ENCODE measurements at places on chromosomes 2 and 18. TPM values are rescaled to one million over a fixed set of nuclear protein-coding genes. Genes with fewer than 3 reads are reported as not detected.

The TBR1 gene
- 0.04 TPM for polyA plus RNA-seq

The OTOF gene
- 0.17 TPM for polyA plus RNA-seq

The CNDP1 gene
- 0.73 TPM for polyA plus RNA-seq

The RESP18 gene
- not detected for polyA plus RNA-seq

The CPS1 gene
- polyA plus RNA-seq, result 4.6 TPM

The POTEF gene
- polyA plus RNA-seq, result not detected

The AGAP1 gene
- 20.2 TPM for polyA plus RNA-seq

GRCh38 chr2:62556086-62556485, 50.1 kb upstream of the TMEM17 start:
- DNase-seq, result no peak

- DNase-seq, result no peak
Measured at GRCh38 chr2:218266316-218266979, 3.5 kb downstream of the AAMP start.

DNA sequence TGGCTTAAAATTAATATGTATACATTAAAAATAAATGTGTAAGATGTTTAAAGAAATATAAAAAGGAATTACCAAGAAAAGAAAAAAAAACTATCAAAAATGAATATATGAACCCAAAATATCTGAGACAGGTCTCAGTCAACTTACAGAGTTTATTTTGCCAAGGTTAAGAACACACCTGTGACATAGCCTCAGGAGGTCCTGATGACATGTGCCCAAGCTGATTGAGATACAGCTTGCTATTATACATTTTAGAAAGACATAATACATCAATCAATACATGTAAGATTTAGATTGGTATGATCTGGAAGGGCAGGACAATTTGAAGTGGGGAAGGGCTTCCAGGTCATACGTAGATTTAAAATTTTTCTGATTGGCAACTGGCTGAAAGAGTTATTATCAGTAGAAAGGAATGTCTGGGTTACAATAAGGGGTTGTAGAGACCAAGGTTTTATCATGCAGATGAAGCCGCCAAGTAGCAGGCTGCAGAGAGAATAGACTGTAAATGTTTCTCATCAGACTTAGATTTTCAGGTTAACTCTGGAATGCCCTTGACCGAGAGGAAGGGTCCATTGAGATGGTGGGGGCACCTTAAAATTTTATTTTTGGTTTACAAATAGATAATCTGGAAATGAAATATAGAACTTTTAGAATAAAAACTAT, 74.7 kb downstream of the EXOC6B start:
- DNase-seq, result no peak

DNA sequence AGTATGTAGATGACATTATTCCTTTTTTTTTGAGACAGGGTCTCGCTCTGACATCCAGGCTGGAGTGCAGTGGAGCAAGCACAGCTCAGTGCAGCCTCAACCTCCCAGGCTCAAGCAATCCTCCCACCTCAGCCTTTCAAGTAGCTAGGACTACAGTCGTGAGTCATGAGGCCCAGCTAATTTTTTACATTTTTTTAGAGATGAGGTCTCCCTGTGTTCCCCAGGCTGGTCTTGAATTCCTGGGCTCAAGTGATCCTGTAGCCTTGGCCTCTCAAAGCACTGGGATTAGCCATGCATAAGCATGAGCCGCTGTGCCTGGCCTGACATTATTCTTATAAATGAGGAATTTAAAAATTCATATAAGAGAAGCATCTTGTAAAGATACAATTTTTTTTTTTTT, 86.9 kb downstream of the FAM117B start:
- DNase-seq, result no peak

DNA sequence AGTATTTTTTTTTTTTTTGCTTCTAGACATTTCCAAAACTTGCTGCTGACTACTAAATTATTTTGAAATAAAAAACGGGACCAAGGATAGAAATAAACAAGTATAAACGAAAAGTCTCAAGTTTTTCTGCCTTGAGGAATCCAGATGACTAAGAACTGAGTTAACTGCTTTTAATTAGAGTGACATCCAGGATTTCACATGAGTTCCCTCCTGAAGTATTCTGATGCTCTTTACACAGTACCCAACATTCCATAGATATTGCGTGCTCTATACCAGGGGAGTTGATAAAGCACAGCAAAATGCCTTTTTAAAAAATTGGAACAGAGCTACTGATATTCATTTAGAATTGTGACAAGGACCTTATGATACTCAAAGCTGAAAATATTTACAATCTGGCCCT, 618.0 kb downstream of the CCDC85A start:
- no peak for DNase-seq

DNA sequence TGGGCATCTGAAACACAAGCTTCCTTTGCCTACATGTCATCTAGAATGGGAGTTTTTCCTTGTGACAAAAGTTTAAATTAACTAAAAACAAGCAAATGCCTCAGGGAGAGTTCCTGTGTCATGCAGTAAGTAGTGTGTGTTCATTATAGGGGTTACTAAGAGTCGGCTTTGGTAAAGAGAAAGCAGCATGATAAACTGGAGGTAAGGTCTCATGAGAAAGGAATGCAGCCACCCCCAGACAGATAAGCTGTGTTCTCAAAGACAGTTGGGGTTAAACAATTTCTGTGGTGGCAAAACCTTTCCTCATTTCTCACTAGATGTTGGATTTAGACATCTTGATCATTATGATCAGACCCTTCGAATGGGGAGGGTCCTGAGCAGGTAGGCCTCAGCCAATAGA, 129.7 kb downstream of the MAP4K4 start:
- DNase-seq, result no peak

- DNase-seq, result no peak
Measured at GRCh38 chr2:10252661-10253060, 50.0 kb upstream of the HPCAL1 start.

GRCh38 chr2:118014492-118014824, 588 bp upstream of the CCDC93 start:
- peak; percentile 12 for DNase-seq

DNA sequence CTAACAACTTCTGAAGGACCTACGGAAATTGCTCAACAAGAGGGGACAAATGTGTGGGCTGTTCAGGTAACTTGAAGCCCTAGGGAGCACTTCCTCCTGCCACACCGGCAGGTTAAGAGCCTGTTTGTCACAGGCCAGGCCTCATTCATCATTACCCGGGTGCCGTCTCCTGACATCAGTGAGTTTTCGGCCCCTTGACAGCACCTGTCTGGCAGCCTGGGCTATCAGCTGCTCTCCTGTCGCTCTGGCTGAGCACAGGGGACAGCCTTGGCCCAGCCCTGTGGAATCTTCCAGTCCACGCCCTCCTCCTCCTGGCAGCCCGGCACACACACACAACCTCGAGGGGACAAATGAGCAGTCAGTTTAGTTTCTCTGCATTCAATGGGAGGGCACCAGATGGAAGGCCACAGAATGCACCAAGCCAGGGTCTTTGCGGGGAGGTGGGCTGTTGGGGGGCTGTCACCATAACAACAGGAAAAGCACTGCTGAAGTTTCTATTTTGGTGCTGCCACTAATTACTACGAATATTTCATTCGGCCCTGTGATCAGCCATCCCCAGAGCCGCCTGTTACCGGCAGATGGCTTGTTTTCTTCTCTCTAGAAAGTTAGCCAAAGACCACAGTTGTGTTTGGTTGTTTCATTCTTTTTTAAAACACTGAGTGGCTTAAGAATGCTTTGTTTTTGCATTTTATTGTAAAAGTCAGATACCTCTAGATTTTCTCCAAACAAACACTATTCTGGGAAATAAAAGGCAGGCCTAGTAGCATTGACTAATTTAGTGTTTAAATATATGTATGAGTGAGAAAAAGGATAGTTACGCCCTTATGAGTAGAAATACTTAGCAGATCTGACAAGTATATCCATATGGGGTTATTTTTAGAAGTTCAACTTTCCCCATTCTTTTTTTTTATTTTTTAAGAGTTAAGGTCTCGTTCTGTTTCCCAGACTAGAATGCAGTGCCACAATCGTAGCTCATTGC, 189.9 kb upstream of the NDUFV2 start:
- DNase-seq, result peak; percentile 47

DNA sequence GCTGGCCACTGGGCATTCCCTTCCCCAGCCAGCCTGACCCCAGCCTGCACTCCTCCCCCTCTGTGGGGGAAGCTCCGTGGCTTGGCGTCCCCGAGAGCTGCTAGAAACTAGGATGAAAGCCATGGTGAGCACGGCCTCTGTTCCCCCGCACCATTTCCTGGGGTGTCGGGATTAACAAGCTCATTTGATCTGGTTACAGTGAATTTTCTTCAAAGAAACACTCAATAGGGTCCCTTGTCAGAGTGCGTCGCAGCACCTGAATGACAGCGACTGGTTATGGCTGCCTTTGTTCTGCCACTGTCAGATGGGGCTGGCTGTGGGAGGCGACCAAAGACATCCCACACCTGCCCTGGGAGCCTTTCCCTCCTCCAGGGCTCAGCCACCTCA, 7.7 kb upstream of the ALPI start:
- no peak for DNase-seq

DNA sequence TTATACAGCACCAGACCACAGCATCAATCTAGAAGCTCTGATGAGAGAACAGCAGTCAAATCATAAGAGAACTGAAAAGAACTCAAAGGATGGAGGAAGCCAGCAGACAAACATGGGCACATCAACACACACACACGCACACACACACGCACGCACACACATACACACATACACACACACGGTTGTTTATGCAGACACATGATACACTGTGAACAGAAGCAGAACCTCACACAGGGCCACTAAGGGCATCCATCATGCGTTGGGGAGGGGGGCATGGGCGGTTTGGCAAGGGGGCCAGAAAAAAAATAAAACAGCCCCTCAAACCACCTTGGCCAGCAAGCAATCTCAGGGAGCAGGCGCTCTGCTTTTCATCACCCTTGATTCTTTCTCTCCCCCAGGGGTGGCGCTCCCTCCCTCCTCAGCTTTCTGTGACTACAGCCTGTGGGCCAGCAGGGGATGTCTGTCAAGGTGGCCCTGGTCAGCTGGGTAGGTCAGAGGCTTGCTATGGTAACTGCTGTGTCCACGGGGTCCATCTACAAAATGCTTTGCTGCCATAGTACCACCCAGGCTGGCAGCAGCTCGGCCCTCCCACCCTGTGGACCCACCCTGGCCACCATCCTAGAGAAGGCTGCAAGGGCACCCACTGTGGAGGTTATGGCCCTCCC, 318.0 kb downstream of the CELF4 start:
- no peak for DNase-seq

GRCh38 chr2:233059797-233060500, at the start of gene INPP5D:
Gene INPP5D (plus strand): TSS chr2:233060342. CDS start chr2:233060479, 137 bp downstream.
- no peak for DNase-seq

- DNase-seq, result no peak
Measured at GRCh38 chr2:29012211-29012681, 31.1 kb downstream of the TOGARAM2 start.

- DNase-seq, result no peak
Measured at GRCh38 chr2:21070341-21071257, 26.7 kb upstream of the APOB start.

- no peak for DNase-seq
Measured at GRCh38 chr2:86821842-86822241, 31.1 kb upstream of the CD8A start.
